Testis (tissue), 5 donors: ENCODE measurements at places on chromosomes 4 and X.

GRCh38 chr4:53497487-53498244 is 93.6 kb downstream of the LNX1 start:
- peak; percentile 82 for DNase-seq

DNA sequence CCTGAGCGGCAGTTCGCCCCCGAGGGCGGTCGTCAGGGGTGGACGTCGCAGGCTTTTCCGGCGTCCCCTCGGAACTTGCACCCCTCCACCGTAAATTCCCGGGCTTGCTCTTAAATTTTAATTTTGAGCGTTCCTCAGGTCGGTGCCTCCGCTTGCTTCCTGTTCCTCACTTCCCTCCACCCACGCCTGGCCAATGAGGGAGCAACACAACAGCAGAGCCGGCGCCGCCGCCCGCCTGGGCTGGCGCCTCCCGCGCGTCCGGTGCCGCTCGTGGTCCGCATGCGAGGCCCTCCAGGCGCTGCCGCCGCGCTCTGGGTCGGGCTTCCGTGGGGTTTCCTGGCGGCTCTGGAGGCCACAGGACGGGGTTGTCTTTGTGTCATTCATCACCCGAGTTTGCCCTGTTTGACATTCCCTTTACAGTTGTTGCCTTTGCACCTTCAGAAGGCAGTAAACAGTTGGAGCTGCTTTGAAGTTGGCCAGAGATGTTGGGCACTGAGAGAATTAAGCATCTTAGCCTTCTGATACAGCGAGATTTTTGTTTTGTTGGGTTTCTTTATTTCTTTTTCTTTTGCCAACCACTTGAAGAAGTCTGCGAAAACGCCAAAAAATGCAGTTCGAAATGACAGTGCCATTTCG is 692 bp downstream of the SPCS3 start:
- peak; percentile 90 for DNase-seq

DNA sequence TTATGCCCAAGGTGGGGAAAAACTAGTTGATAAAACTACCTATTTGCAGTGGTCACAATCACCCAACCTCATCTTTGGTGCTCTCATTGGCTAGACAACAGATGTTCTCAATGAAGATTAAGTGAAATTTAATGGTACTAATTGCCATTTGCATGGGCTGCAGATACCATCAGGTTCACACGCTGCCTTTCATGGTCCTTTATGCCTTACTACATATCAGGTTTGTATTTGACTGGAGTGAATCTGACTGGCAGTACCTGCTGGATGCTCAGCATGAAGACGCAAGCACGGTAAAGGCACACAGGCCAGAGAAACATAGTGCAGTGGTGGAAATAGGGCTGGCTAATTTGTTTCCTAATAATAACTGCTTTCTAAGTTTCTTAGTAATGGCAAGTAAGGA is 48.3 kb downstream of the DCX start:
- no peak for DNase-seq

DNA sequence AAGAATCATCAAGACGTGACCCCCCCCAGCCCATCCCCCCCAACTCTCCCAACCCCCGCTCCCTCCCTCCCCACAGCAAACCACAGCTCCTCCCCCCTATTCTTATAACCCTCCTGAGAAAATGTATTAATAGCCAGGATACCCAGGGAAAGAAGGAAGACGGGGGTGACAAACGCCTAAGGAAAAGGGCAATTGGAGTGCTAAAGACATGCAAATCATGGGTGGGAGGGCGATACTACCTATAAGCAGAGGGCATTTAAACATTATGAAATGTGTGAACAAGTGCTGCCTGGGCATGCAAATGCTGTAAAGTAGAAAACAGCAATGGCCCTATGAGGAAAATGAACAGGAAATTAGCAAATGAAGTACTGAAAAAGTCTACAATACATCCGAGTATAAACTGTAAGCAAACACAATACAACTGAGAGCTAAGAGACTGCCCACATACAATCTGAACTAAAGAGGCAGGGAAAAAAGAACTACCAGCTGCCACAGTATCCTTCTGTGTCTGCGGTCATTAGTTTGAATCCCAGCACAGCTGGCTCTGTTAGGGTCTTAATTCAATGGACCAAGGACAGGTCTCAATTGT is 2.4 kb downstream of the CXXC4 start:
- peak; percentile 16 for DNase-seq

- no peak for DNase-seq
Observed at GRCh38 chr4:158046345-158046744, 126.5 kb downstream of the GASK1B start.

DNA sequence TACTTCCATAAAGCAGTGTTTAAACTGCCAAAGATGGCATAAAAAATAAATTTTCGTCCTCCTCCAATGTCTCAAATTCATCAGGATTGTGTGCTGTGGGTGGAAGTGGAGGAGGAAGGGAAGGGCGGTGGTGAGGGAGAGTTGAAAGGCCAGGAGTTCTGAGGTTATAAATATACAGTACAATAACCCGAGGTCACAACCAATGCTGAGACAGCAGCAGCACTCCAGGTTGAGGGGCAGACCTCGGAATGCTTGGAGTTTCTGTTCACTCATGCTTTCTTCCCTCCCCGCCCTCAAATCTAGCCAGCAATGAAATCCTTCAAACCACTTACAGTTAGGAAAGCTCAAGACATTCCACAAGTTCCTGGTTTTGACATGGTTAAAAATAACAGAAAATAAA is 134.0 kb upstream of the SMAD1 start:
- DNase-seq, result no peak

GRCh38 chr4:70687392-70687791 is 940 bp upstream of the UTP3 start:
- DNase-seq, result peak; percentile 33

GRCh38 chrX:47941423-47941822 is 62.4 kb downstream of the ZNF182 start:
- DNase-seq, result no peak

DNA sequence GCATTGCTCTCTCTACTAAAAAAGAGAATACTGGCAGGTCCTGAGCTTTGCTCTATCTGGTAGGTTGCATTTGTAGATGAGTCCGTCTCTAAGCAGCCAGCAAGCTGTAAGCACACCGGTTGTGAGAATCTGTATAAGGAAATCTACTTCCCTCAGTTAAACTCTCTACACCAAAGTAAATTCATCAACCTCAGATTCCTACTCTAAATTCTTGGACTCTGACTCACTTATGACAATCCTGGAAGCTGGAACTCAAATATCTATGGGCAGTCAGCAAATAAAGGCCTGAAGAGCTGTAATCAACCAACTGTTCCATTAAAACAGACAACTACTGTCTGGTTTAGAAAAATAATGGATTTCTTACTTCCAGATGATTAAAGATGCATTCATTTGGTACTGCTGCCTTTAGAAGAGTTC is 37.9 kb downstream of the FAT1 start:
- no peak for DNase-seq

GRCh38 chrX:68690936-68691501 is 43.6 kb downstream of the STARD8 start:
- no peak for DNase-seq

DNA sequence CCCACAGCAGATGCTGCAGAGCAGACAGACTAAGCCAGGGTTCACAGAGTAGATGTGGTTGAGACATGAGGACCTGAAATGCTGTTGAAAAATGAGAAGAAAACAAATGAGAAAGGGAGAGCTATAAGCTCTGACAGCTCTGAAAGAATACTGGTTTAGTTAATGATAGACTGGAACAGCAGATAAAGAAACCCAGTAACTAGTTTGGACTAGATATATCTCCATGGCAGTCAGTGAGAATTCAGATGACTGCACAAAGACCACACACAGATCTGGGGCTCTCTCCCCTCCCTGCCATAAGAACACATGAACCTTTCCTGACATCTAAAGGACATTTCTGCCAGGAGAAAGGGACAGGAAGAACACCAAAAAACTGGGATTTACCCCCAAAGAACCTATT is 8.2 kb downstream of the NAA11 start:
- DNase-seq, result no peak

DNA sequence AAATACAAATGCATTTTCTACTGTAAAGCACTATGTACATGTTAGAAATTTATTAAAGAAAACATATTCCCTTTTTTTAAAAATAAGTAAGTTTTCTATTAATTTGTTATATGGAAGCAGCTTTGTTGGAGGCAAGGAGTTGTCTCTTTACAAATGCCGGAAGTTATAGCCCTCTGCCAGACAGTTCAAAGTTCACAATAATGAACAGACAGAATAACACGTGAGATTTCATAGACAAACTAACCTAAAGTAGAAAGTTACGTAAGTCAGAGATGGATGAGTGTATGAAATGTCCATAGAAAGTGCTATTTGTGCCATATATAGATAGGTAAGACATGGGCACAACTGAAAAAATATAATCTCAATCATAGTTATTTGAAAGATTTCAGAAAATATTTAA is 43.9 kb upstream of the NEIL3 start:
- no peak for DNase-seq

GRCh38 chrX:130413415-130413814 is 11.6 kb downstream of the RBMX2 start:
- DNase-seq, result no peak

GRCh38 chrX:53666171-53666570 is 20.3 kb downstream of the HUWE1 start:
- no peak for DNase-seq

DNA sequence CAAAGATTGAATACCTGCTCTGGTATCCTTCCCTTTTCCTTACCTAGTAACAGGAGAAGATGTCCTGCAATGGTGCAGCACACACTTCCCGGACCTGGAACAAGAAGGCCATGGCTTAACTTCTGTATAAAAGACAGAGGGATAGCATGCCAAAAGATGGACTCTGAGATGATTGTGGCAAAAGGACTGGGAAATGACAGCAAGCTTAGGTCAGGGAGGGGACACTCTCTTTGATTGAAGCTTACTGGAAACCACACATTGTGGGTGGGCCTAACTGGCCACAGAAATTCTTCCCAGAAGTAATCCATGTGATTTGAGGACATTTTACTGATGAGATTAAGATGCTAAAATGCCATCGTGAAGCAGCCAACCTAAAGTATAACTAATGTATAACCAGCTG is 71.0 kb upstream of the OTUD4 start:
- no peak for DNase-seq

- no peak for DNase-seq
Observed at GRCh38 chr4:7634661-7635251, 200.0 kb upstream of the PSAPL1 start.

DNA sequence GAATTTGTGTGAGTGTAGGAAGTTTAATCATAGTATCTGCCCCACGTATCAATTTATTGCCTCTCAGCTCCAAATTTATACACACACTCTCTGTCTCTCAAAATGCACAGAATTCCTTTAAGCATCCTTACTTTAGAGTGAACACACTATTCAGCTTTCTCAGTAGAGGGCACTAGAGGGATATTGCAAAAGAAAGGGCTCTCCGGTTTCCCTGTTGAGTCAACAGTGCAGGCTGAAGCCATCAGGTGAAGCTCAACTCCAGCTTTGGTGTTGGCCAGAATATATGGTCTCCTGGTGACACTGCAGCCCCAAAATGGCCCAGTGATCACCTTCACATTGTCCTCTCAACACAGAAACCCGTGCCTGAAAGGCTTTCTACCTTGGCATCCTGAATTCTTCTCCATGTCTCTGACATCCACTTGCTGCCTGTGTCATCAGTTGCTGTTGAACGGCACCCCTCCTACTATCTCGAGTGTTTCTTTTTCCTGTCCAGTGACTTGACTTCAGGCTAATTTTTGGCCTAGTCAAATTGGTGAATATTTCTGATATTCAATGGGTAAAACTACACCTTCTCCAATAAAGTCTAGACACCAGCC is 670.5 kb downstream of the GABRG1 start:
- DNase-seq, result no peak

GRCh38 chr4:89755220-89755619 is 81.7 kb downstream of the SNCA start:
- DNase-seq, result no peak

GRCh38 chr4:14583331-14583730 is 418.9 kb upstream of the CPEB2 start:
- DNase-seq, result no peak

DNA sequence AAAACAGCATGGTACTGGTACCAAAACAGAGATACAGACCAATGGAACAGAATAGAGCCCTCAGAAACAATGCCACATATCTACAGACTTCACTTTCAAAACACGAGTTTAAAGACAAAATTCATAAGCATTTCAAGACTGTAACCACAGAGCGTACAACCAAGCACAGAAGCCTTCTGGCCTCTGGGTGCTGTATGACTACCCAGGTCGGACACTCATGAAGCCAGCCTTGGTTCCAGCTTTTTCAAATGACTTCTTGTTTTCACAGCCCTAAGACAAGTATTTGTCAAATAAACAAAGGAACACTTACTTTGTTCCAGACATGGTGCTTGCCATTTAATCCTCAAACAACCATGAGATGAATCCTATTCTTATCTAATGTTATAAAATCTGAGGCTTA is 536.1 kb upstream of the NR3C2 start:
- DNase-seq, result no peak

DNA sequence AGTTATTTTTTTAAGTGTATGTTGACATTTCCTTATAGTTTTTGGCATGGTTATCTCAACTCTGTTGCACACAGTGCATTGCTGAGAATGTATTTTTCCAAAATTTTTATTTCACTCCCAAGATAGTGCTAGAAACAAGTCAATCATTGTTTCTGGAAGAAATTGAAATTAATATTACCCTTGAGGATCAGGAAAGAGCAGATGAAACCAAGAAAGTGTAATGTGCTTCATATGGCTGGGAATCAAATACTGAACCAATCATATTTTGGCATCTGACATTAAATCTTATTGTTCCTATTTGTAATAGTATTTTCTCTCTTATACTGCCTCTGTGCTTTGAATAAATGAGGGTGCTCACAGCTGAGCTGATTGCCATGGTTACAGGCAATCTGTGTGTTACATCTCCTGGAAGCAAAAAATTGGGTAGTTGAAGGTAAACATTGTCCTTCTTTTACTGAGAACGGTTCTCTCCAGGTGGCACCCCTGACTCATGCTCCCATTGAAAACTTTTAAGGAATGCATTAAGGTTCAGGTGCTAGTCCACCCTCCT is 358.2 kb upstream of the NR3C2 start:
- DNase-seq, result no peak

DNA sequence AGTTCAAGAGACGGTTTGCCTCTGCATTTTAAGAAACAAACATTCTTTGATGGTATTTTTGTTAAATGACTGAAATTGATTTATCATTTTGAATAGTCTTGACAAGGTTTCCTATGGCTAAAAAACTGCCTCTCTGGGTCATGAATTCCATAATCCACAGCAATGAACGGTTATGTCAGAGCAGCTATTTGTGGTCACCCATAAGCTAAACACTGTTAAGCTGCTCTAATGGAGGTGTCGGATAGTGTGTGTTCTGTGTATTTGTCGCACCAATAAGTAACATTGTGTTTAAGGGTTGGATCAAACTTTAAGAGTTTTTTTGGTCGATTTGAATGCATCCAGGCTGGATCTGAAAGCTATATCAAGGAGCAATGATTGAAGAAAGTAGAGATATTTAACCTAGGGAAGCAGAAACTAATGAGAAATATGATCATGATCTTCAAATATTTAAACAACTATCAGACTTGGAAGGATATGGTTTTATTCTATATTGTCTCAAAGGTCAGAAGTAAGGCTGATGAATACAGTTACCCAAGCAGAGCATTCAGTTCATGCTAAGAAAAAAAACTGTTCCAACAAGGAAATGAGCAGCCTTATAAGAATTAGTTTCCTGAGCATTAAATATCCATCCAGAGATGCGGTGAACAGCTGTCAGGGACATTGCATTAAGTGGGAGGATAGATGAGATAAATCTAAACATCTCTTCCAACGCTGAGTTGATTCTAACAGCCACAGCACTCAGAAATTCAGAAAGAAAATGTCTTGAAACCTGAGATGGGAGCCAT is 232.3 kb upstream of the RPS6KA3 start:
- no peak for DNase-seq

GRCh38 chr4:41346306-41347061 is 89.8 kb downstream of the UCHL1 start:
- no peak for DNase-seq
